ENCODE measurements at places on chromosomes 13 and 19. TPM values are rescaled to one million over a fixed set of nuclear protein-coding genes. Genes with fewer than 3 reads are reported as not detected.
A peak's percentile ranks its signal among the peaks of the same experiment; 100 is the strongest.

The SLC25A15 gene
- total RNA-seq, result 10.0 TPM

The ZNF223 gene
- total RNA-seq, result 3.9 TPM

The FAM216B gene
- not detected for total RNA-seq

The C5AR2 gene
- under 0.01 TPM for total RNA-seq

The VN1R4 gene
- total RNA-seq, result not detected

The PSG6 gene
- not detected for total RNA-seq

The PIBF1 gene
- total RNA-seq, result 20.3 TPM

DNA sequence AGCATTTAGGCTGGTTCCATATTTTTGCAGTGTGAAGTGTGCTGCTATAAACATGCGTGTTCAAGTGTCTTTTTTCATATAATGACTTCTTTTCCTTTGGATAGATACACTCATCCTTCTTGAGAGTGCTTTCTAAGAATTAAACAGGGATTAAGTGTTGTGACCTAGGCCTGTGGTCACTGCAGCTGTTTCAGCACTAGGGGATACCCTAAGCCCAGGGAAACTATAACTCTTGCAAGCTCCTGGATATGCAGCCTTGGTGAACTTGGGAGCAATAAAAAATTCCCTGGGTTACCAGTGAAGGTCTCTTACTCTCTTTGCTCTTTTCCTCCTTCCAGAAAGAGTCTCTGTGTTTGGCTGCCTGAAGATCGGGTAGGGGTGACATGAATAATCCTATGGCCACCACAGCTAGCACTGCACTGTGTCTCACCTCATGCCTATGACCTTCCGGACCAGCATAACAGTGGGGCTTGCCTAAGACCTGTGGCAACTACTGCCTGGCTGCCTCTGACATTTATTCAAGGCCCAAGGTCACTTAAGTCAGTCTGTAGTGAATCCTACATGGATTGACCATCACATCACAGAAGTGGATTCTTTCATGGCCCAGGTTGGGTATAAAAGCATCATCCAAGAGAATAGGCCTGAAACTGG, 799.7 kb downstream of the DACH1 start:
- no peak for DNase-seq

DNA sequence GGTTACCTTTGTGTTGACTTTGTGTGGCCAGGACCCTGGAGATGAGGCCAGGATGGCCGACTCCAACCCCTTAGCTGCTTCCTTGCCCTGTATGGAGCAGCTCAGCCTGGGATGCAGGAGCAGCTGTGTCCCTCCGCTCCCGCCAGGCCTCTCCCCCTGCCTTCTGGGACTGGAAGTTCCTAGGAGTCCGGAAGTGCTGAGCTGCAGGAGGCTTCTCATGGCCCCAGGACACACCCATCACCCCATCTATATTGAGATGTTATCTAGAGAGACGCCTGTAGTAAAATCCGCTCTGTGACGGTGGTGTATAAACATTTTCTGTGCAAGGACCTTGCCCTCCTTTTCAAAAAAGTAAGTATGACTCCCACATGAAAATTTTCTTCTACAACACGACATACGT, 27.0 kb downstream of the WTIP start:
- DNase-seq, result no peak

GRCh38 chr13:45373162-45373547, 32.2 kb upstream of the TPT1 start:
- no peak for DNase-seq

DNA sequence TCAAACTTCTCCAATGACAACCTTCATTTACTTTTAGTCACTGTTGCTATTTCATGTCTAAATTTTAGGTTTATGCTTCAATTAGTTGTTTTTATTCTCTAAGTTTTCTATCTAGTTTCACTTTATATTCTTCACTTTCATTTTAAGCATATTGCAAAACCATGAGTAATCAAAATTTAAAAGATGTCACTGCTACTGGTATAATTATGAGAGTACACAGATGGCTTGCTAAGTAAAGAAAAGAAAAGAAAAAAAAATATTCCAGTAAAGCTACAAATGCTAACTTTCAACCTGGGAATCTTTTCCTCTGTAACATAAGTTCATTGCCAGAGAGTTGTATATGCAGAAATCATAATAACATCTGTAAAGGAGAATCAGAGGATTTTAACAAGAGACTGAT, 1624.7 kb downstream of the PCDH9 start:
- DNase-seq, result no peak

GRCh38 chr19:11138601-11139300, 16.8 kb downstream of the SPC24 start:
- no peak for DNase-seq

GRCh38 chr19:56972291-56972841, 131.8 kb upstream of the PEG3 start:
- DNase-seq, result no peak

GRCh38 chr13:57030671-57031070, 110.0 kb upstream of the PRR20A start:
- DNase-seq, result no peak

DNA sequence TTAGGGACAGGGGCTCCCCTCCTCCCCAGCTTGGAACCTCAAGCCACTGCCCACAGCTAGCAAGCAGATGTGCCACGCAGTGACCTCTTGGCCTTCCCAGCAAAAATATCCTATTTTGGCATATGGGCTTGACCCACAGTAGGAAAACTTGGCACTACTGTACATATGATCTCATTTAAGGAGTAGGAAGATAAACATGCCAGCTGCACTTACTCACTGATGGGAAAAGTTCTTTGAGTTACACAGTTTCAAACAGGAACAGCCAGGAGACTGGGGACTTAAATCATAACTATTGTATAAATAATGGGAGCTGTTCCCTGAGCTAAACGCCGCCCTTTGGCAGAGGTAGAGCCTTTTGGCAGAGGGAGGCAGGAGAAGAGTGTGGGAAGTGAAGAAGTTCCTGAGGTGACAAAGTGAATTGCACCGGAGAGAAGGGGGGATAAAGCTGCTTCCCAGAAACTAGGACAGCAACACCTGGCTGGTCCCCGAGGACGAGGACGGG, 6.1 kb downstream of the SACS start:
- DNase-seq, result peak; percentile 74

GRCh38 chr13:71278512-71278911, 588.5 kb downstream of the DACH1 start:
- no peak for DNase-seq

DNA sequence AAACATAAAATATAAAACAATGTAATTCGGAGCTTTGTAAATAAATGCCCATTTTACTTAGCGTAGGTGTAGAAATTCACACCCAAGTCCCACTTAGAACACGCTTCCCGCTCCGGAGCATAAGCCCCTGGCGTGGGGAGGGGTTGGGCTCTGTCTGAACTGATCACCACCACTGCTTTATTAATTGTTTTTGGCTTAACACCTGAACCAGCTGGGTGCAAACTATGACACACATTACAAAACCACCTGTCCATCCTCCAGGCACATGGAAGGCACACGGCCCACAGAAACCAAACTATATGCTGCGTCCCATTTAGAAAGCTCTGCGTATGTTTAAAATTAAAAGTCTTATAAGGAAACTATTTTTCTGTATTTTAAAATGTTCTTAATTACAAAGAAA, 25.9 kb downstream of the RASA3 start:
- DNase-seq, result no peak
